Stimulated activated CD4-positive, alpha-beta T cell treated with anti-CD3 and anti-CD28 coated beads, Interleukin-1b, Interleukin-23, amount 100 ng/mL, for 24 hours (primary cell): ENCODE measurements at places on chromosomes 12 and 14.

GRCh38 chr14:91098591-91098990, 15.3 kb upstream of the DGLUCY start:
- no peak for DNase-seq

GRCh38 chr12:104775731-104776231, 182.3 kb downstream of the SLC41A2 start:
- DNase-seq: no peak

GRCh38 chr12:67356380-67356774, 87.2 kb downstream of the CAND1 start:
- no peak for DNase-seq

DNA sequence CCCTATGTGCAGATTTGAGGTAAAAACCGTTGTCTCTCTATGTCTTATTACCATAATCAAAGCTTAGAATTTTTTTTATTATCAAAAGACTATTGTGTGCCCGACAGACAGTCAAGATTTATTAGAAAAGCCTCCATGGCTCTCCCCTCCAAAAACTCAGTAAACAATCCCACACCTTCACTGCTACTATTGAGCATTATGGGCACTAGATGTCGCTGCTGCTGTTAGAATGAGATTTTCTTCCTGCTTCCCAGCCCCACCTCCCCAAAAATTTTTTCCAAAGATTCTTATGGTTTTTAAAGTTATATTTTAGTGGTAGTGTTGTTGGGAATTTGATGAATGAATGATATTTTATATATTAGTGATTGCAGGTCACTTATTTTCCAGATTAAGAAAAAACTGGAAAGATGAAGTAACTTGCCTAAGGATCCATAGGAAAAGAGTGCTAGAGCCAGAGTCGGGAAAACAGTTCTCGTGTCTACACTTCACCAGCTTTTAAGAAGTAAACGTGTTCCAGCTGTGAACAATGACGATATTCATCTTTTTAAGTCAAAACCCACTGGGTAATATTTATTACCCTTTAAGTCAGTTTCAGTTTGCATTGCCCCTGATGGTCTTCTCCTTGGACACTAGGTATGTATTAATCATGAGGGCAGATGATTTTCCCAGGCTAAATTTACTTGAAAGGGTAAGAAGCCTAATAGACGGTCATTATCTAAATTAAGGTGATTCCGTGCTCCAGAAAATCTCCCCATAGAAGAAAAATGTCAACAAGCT, 12.2 kb upstream of the FOXG1 start:
- no peak for DNase-seq

- no peak for DNase-seq
Measured at GRCh38 chr14:102866982-102867761, 55.3 kb upstream of the AMN start.

DNA sequence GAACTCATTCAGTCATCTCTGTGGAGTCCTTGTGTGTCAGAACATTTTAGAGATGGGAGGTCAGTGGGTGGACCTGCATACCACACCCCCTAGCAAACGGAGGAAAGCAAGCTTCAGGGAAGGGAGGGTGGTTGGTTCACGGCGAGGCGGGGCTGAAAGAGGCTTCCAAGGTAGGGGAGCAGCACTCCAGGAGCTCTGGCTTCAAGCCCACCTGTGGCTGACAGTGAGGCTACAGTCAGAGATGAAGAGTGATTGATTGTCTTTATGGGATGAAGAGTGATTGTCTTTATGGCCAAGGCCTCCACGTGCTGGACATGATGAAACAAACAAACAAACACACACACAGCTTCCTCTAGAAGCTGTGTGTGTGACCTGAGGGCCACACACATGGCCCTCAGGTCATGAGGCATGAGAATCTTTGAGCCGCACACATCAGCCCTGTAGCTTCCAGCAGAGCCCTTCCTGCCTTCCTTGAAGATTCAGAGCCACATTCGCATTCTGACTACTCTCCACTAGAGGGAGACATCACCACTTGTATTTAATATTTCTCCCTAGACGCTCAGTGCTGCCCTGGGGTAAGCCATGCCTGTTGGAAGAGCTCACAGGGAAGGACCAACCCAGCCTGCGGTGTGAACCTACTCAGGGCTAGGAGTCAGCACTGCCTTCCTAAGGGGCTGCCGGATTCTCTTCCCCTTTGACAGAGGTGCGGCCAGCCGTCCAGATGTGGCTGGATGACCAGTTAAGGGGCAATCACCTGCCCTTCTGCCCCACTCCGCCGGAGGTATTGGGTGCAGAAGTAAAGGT, 54.4 kb upstream of the KCNA1 start:
- DNase-seq: peak; percentile 25

DNA sequence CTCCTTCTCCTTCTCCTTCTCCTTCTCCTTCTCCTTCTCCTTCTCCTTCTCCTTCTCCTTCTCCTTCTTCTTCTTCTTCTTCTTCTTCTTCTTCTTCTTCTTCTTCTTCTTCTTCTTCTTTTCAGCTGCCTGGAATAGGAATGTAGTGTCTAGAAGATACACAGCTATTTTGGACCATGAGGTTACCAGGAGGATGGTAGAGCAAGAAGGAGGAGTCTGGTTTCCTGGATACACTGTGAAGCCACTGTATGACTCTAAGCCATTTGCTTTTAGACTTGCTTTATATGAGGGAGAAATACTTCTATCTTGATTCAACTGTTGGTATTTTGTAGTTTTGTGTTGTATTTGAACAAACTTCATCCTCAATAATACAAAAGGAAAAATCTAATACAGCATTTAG, 3.0 kb upstream of the MYBPC1 start:
- DNase-seq: no peak

- no peak for DNase-seq
Measured at GRCh38 chr12:2152134-2152533, 99.3 kb downstream of the CACNA1C start.

DNA sequence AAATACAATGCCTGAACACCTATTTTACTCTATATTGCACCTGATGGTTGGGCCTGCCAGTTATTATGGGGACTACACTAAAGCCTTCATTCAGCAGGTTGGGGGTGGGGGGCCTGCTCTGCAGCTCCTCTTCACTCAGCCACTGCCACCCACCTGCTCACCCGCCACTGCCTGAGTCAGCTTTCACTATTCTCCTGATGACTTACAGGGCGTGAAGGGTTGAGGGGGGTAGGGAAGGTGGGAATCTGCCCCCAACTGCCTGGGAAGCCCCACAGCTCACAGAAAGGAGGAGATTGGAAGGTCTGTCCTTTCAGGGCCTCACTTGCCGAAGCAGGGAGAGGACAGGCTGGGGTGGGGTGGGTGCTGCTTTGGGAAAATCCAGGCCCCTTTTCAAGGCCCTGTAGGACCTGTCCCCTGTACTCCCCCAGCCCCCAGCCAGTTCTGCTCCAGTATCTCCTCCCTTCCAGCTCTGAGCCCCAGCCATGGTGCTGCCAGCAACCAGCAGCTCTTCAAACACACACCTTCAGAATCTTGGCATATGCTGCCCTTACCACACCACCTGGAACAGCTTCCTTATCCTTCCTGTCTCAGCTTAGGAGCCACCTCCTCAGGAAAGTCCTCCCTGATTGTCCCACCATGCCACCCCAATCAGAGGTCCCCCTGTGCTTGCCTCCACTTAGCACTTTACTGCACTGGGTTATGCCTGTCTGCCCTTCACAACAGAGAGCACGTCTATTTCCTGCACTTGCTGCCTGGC, 33.1 kb downstream of the IRF2BPL start:
- no peak for DNase-seq

DNA sequence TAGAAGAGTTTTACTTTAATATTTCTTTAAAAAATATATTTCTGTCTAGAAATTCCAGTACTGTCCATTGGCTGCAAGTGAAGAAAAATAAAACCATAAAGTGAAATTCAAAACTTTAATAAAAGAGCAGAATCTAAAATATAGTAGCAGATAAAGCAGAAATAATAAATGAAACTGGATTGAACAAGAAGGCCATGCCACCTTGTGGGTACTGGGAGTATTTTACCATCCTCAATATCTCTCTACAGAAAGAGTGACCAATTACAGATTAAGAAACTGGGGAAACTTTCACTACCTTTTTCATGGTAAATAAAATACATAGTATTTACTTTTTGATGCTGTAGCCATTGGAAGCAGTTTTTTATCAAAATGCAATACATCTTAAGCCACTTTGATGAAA, 220.5 kb downstream of the BCAT1 start:
- no peak for DNase-seq

DNA sequence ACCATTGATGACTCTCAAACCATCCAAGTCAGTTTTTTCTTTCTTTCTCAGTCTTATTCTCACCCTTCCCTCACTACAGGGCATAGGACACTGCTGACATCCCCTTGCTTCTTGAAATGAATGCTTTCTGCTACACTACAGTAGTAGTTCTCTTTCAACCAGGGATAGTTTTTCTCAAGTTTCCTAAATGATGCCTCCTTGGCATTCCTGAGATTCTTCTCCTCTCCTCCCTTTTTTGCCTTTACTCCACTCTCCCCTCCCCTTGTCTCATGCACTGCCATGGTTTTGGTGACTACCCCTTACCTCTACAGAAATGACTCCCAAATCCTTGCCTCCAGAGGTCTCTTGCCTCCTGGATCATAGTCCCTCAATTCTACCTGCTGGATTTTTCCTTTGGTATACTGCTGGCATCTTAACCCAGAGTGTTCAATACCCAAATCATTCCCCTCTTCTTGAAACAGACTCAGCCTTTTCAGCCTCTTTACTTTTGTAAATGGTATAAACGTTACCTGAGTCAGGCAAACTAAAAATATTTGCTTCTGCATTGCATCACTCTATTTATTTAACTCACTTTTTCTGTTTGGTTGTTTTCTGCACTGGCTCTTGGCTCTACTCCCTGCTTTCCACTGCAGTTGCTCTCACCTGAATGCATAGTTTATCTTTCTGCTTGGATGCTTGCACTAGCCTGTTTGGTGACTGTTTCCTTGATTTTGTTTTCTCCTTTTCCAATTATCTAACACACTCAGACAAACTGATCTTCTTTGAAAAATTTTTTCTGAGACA, 211.6 kb upstream of the IGF1 start:
- no peak for DNase-seq

DNA sequence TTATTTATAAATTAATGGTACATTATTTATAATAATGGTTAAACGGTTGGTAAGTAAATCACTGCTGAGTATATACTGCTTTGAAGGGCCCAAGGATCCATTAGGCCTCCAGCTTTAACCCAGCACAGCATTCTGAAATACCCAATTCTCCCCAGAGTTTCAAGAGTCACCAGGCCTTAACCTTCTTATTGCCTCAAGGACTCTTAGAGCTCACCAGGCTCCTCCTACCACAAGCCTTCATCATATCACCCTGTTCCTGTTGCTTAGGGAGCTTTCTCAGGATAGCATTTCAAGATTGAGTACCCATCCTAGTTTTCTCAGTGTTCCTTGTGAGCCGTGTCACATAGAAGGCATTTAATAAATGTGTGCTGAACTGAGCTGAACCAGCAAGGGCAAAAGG, 242.5 kb downstream of the FBXL14 start:
- DNase-seq: no peak

- DNase-seq: no peak
Measured at GRCh38 chr12:127987199-127987901, 279.6 kb upstream of the TMEM132C start.

- DNase-seq: no peak
Measured at GRCh38 chr12:64452559-64453329, 824 bp downstream of the TBK1 start.

DNA sequence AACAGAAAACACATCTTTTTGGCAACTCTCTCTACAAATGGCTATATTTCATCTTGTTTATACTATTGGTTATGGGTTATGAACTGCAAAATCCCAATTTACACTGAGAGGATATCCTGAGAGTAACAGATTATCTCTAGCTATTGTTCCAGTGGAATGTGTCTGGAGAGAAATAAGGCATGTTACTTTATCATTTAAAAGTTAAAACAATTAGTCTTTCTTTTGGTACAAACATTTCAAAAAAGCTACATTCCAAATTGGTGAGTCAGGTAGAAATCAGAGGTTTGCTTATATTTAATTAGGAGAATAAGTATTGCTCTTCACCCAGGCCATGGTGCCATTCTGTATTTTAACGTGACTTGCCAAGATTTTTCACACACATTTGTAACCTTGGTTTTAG, 411.6 kb downstream of the CCER1 start:
- no peak for DNase-seq

DNA sequence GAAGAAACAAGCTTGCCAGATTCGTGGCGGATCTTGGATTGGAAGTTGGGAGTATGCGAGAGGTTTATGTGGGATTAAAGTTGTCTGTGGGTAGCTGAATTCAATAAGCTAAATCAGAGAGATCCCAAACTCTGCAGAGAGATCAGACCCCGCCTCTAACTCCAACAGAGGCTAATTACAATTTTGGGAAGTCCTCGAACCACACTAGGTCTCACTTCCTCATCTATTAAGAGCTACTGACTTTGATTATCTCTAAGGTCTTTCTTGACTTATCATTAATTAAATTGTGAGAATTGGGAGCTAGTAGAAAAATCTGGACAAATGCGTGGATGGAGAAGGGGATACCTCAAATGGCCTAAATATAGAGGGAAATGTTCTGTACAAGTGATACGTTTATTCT, 9.1 kb downstream of the NTF3 start:
- no peak for DNase-seq

DNA sequence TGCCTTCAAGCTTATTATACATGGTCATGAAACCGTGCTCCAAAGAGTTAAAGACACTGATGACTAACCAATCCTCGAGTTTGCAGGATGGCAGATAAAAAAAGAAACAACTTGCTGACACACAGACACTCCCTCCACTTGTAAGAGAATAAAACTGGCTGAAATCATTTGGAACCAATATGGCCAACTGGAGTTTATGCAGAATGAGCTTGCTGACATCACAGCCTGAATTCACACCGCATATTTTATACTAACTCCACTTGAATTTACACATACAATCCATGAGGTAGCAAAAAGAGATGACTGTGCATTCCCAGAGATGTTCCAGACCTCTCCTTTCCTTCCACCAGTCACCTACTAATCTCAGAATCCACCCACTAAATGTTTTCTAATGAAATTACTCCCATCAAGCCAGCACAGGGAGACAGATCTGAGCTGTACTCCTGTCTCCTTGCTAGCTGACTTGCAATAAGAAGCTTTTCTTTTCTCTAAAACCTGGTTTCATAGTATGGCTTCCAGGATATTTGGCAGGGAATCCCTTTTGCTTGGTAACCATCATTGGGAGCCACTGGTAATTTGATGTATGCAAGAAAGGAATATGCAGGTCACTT, 15.8 kb upstream of the PTPRR start:
- DNase-seq: no peak

DNA sequence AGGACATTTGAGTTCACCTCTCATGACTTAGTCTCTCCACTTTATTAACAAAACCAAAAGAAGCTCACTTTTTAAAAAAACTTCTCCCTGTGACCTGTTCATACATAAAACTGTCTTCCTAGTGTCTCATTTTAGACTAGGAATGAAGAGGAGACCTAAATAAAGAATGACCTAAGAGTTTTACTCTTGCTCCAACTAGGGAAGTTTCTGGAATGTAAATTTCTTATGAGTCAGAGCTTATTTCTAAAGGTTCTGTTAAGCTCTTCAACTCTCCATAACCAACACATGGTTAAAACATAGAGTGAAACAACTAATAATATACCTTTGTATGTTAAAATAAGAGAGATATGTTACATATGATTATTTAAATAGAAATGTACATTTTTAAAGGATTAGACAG, 369.8 kb downstream of the EMP1 start:
- DNase-seq: no peak

- DNase-seq: no peak
Measured at GRCh38 chr12:28771968-28772367, 377.1 kb upstream of the FAR2 start.
